ENCODE measurements at places on chromosomes 11 and 22. TPM values are rescaled to one million over a fixed set of nuclear protein-coding genes. Genes with fewer than 3 reads are reported as not detected.

The GDPD4 gene
- total RNA-seq, result not detected

GRCh38 chr11:92457250-92457649 is 232.6 kb downstream of the FAT3 start:
- no peak for DNase-seq

DNA sequence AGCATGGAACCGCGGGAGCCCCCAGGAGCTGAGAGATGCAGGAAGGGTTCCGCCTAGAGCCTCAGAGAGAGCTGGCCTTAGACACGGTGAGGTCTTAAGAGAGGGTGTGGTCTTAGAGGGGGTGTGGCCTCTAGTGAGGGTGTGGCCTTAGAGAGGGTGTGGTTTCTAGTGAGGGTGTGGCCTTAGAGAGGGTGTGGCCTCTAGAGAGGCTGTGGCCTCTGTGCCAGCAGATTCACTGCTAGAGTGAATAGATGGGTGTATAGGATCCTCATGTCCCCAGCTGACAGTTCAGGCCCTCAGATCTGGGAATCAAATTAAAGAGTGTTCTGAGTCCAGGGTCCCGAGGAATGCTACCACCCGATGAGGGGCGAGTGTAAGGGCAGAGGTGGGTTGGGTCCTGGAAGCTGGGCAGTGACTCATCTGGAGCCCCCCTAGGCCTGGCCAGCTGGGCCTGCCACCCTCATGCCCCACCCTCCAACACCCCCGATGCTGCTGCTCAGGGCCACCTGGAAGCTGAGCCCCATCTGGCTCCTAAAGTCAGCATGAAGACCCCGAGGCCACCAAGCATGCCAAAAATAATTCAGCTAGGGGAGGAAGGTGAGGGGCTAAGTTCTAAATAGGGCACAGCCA is 49.5 kb downstream of the IGF2 start:
- no peak for DNase-seq

DNA sequence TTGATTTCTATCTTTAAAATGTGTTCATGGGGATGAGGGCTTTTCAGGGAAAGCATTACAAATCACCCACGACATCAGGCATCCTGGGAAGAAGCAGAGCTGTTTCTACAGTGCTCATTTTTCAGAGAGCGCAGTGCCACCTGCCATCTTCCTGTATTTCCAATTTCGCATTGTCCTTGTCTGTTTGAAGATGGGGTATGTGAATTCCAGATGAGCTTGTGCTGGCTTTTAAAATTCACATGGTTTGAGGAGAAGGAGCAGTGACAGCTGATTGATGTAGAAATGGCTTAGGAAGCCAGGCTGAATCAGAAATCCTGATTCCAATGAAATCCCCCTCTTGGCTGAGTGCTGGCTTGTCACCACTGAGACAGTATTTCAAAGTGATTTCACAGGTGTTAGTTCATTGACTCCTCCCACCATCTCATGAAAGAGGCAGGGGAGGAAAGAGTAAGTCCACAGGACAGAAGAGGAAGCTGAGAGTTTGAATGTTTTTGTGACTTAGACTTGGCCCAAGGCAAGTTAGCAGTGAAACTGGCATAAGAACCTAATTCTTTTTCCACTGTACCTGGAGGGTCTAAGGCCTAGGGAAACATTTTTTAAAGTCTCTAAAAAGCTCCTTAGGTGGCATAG is 344.6 kb upstream of the C11orf87 start:
- no peak for DNase-seq

DNA sequence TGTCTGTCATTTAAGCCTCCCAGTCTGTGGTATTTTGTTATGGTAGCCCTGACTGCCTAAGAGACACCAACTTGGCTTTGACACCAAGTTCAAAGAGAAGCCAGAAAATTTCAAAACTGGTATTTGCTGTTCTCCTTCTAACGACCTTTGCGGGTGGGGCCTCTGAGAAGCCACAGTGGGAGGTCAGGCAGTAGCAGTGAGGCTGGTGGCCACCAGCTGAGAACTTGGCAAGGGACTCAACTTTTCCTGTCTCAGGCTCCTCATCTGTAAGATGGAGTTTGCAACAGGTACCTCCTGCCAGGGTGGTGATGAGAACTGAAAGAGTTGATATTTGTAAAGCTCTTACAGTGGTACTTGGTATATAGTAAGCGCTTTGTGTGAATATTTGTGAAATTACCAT is 183.4 kb downstream of the BCR start:
- DNase-seq, result no peak

DNA sequence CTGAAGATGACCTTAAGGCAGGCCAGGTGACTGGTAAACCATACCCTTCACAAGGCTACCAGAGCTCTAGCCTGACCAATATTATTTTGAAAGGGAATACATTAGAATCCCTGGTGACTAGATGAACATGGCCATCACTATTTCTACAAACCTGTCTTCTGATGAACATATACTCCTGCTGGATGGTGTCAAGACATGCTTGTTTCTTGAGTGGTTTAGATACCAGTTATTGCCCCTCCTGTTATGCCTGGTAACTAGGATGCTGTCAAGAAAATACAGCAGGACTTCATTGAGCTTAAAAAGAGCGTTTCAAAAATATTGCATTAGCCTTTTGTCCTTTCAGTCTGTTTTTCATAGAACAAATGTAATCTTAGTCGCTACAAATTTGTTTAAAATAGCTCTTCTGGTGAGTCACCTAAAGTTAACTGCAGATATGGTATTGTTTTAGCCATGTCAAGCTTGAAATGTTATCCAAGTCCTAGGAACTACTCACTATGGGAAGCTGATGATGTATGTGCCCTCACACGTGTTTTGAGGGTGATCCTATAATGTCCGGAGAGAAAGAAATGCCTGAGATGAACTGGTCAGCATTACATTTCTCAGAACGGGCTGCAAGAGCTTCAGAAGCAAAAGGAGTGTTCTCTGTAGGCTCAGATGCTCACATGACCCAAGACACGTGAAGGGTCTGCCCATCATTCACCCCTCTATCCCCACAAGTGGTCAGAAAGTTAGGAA is 20.6 kb downstream of the ADM start:
- DNase-seq, result no peak

The TMEM45B gene
- not detected for total RNA-seq

GRCh38 chr11:123055191-123055901 is 6.6 kb downstream of the HSPA8 start:
- no peak for DNase-seq

GRCh38 chr11:24615451-24616160 is 118.8 kb downstream of the LUZP2 start:
- DNase-seq, result no peak

DNA sequence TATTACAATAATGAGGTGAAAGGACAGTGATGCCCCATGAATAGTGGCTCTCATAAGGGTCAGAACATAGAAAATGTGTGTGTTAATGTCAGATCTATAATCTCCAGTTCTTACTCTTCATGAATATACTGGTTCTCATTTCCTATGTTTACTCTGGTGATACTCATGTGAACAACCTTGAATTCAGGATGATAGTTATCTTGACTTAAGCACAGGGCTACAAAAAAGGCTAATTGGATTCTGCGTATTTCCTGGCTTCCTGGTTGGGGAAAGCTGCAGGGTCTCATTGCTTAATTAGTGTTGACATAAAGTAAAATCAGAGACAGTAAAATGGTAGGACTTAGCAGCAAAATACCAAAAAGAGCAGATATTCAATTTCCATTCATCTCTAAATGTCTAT is 1316.8 kb upstream of the RAG2 start:
- no peak for DNase-seq

DNA sequence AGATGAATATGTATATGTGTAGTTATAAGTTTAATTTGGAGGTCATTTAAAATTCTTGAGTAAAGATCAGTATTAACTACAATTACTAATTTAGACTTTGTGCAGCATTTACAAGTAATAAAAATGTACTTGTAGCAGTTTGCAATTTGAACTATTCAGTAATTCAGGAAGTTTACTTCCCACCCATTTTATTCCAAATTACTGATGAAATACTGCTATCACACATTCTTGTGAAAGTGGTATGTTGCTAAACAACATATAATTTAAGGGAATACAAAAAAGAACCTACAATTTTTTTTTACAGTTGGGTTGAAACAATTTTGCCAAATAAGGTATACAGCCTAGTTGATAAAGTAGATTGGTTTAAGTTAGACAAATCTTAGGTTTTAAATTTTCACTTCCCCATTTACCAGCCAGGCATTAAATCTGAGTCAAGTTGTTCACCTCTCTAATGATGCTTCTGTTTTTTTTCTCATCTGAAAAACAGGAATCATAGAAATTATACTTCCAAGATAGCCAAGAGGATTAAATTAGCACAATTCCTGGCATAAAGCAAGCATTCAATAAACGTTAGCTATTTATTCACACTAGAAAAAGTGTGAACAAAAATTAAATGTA is 45.3 kb downstream of the ZBTB44 start:
- DNase-seq, result no peak

The UCP3 gene
- 4.0 TPM for total RNA-seq

The RFPL1 gene
- total RNA-seq, result not detected

GRCh38 chr11:33172996-33173395 is 11.7 kb upstream of the CSTF3 start:
- DNase-seq, result no peak

- no peak for DNase-seq
These were observed 394.2 kb upstream of the CCDC90B start for GRCh38 chr11:83680321-83680720.

The POLDIP3 gene
- total RNA-seq, result 110 TPM

DNA sequence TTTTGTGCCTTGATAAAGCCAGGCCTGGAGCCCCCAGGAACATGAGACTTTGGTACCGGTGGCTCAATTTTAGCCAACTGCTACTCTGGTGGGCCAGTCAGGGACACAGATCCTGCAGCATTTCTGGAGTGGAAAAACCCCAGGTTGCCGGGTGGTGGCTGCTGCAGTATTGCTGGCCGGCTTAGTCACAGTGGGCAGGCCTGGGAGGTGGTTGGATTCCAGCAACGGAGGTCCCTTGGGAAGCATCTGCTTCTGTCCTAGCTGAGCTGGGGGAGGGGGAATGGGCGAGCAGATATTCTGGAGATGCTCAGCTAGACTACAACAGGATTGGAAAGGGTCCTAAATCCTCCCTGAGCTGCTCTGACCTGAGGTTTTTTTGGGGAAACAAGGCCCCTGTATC is 31.6 kb upstream of the ACCSL start:
- DNase-seq, result no peak

GRCh38 chr11:103898065-103898464 is 138.4 kb upstream of the DDI1 start:
- no peak for DNase-seq

GRCh38 chr22:23749841-23750301 is 1.0 kb downstream of the ZNF70 start:
- DNase-seq, result no peak

The OR8D1 gene
- not detected for total RNA-seq

DNA sequence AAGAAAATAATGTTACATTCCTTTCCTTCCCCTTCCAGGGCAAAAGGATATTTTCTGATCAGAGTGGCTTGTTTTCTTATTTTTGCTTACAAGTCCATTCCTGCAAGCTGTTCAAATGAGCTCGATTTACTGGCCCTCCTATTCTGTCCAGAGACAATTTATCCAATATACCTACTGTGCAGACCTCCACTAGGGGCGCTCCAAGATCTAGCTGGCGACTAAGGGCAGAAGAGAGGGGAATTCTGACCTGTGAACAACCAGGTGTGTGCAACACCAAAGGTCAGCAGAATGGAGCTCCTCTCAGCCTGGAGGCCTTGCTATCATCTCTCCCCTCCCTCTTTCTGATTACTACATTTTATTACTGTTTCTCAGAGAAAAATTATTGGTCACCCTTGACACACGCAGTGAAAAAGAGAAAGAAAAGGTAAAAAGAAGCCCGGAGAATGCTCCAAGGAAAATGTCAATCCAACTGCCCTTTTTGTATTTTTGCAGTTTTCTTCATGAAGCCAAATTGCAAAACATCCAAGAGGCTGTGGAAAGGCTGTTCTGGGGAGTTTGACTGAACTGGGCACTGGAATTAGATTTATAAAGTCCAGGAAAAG is 3.2 kb downstream of the SEZ6L start:
- peak; percentile 59 for DNase-seq

DNA sequence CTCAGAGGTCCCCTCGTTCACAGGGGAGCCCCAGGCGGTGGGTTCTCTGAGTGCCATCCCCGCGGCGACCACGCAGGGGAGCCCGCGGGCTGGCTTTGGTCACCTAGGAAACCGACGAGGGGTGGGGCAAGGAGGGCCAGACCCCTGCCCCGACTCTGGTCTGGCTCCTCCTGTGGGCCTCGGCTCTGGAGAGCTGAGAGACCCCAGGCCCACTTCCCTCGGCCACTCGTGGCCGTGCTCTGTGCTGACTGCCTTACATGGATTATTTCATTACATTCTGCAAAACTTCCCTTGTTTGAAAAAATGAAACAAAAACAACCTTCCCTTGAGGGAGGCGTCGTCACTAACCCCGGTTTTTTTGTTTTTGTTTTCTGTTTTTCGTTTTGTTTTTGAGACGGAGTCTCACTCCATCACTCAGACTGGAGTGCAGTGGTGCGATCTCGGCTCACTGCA is 15.1 kb upstream of the CYTH4 start:
- peak; percentile 76 for DNase-seq

DNA sequence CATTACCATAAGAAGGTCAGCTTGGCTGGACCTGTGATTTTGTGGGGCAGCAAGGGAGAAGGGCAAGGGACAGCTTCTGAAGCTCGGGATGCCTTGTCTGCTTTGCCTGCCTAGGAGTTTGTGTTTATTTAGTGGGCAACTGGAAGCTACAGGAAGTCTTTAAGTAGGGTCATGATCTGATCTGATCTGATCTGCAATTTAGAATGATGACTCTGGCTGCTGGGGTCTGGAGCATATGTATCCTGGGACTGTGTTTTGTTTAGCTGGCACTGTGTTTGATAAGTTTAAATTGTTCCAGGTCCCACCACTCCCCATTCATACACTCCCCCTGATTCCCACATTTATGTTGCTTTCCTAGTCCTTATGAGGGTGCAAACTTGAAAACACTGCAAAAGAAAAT is 47.7 kb upstream of the HTATIP2 start:
- no peak for DNase-seq

DNA sequence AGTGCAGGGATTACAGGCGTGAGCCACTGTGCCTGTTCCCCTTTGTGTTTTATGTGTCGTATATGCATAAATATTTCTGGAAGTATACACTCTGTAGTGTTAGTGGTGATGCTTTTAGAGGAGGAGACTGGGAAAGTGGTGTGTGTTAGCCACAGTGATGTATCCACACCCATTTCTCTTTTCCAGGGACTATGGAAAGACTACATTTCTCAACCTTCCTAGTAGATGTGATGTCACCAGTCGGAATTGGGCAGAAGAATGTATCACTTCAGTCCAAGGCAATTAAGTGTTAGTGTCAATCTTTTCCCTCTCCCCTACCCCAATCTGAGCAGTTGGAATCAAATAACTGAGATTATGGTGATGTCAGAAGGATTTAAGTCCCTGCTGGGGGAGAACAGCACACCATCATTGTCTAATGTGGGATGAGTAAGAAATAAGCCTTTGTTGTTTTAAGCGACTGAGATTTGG is 5.8 kb upstream of the ATG16L2 start:
- DNase-seq, result no peak

DNA sequence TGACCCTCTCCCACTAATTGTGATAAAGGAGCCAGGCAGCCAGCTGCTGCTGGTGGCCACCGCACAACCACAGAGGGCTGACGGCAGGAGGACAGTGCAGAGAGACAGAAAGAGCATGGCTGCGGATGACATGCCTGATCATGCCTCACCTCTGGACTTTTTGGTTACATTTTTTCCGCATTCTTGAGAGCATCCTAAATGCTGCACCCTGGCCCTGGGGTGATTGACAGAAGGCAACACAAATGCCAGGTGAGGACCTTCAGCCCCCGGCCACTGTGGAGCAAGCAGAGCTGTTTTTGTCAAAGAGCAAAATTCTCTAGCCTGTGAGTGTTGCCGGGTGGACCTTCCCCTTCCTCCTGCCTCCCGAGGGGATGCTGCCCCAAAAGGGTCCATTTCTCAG is 78.5 kb downstream of the RPS6KA4 start:
- DNase-seq, result no peak

- no peak for DNase-seq
These were observed 11.1 kb downstream of the C11orf86 start for GRCh38 chr11:66986178-66986545.

The SLC22A8 gene
- not detected for total RNA-seq

The SAA4 gene
- total RNA-seq, result not detected
